ENCODE measurements at places on chromosomes 7 and 10.
A peak's percentile ranks its signal among the peaks of the same experiment; 100 is the strongest.

GRCh38 chr7:81419731-81420130 is 350.1 kb downstream of the HGF start:
- no peak for DNase-seq

- no peak for DNase-seq
Observed at GRCh38 chr10:116472891-116473290, 45.2 kb downstream of the PNLIPRP3 start.

DNA sequence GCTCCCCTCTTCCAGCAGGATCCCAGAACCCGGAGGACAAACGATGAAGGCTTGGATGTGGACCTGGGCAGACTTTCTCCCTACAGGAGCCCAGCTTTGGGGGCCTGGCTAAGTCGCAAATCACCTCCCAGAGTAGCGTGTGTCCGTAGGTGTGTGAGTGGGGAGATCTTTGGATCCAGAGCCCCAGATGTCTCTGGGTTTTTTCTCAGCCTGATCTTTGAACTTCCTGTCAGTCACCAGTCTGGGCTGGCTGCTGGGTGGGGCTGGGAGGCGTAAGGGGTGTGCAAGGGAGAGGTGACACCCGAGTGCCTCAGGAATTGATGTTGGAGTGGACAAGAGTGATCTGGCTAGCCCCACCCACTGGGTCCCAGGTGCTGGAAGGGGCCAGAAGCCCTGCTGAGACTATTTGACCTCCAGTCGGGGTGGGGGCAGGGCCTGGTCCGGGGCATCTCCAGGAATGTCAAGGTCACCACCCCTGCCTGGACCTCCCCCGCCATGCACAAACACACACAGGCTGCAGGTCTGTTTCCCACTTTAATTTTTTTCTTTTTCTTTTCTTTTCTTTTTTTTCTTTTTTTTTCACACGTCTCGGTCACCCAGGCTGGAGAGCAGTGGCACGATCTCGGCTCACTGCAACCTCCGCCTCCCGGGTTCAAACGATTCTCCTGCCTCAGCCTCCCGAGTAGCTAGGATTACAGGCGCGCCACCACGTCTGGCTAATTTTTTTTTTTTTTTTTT is at the start of gene MOGAT3:
Gene MOGAT3, minus strand, starts transcription at position 175 of the 738 bp plus-strand sequence. CDS start 182 bp downstream, outside the sequence.
- DNase-seq: no peak

DNA sequence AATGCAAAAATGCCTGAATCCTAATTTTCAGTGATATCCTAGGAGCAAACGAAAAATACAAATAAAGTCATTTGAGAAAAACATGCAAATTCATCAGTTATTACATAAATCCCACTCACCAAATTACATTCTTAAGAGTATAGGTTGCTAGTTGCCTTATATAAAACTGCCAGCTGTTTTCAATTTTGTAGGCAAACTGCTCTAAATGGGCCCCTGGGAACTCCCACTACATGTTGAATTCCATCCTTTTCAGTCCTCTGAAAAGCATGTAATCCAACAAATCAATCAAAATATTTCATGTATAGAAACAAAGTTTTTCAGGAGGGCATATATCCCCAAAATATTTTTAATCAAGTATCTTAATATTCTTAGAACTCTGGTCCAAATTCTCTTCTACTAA is 2.1 kb upstream of the JMJD1C start:
- DNase-seq: no peak

- DNase-seq: no peak
Observed at GRCh38 chr10:122249991-122250750, 20.9 kb upstream of the BTBD16 start.

DNA sequence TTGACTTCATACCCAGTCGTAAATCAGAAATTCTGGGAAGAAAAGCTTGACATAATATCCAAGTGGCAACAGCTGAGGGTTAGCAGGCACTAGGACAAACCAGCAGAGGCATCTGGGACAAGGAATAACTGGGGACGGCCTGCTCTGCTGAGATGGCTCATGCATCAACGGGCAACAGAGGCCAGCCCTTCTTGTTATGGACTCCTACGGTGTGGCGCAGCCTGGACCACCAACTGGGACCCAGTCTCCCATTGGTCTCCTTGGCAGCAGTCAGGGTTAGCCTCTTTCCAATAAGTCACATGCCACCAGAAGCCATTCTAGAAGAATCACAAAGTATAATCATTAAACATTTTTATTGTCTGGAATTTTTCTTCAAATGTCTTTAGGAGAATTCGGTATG is 15.0 kb downstream of the FGFR2 start:
- no peak for DNase-seq

- no peak for DNase-seq
Observed at GRCh38 chr10:132233501-132234085, 46.8 kb downstream of the DPYSL4 start.

- DNase-seq: no peak
Observed at GRCh38 chr10:3773460-3774017, 11.5 kb downstream of the KLF6 start.

GRCh38 chr7:55387062-55387965 is 22.2 kb downstream of the LANCL2 start:
- no peak for DNase-seq

- DNase-seq: no peak
Observed at GRCh38 chr10:80471001-80471400, 16.9 kb downstream of the TSPAN14 start.

DNA sequence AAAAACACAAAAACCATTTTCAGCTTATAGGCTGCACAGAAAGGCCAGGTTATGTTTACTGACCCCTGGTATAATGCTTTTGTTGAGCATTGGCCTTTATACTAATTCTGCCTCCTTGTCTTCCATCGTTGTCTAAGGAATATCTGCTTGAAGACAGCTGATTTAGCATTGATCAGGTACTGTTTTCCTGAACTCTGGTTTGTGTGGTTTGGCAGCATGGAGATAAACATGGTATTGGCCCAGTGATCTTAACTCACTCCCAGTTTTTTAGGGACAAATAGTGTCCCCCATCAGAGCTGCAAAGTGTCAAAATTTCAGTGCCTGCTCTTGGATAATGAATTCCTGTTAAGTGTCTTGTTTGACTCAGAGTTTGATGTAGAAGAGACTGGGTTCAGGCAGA is 100.8 kb downstream of the SND1 start:
- no peak for DNase-seq

DNA sequence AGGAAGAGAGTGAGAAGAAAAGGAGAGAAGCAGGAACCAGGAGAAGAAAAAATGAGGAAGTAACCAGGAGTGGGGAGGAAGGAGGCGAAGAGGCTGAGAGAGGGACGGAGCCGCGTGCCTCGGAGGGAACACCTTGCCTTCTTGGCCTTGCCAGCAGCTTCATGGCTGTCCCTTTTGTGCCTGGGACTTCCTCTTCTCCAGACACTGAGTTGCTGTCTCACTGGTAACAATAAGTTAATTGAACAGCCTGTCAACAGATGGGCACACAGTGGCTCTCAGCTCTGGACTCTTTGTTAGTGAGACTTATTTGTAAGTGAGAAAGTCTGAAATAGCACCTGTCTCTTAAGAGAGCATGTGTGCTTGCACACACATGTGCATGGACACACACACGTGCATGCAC is 83.2 kb downstream of the GATA3 start:
- DNase-seq: no peak

GRCh38 chr10:44878706-44879530 is 32.2 kb upstream of the TMEM72 start:
- DNase-seq: peak; percentile 75

- DNase-seq: no peak
Observed at GRCh38 chr10:794382-794956, 105.0 kb upstream of the DIP2C start.

GRCh38 chr7:149713061-149713730 is 60.2 kb downstream of the ZNF467 start:
- no peak for DNase-seq

DNA sequence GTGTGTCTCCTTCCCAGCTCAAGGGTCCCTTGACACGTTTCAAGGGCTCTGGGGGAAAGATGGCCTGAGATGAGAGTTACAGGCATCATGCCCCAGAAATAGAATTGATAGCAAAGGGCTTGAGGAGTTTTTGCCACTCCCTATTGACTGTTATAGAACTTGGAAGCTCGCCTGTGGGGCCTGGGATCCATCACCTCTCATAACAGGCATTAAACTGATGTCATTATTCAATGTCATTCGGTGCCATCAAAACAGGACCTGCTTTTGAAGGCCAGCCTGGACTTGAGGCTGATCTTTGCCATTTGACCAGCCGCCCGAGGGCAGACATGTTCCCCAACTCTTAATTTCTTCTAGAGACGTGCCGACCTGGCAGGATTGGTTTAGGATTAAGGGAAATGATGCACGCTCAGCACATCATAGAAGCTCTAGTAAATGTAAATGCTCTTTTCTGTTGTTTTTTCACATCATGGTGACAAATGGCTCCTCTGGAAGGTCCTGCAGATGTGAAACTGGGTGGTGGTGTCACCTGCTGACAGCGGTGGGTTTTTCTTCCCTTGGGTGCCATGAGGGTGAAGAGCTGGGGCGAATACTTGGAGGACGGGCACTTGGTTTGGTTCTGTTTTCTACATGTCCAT is 16.7 kb upstream of the KLF6 start:
- no peak for DNase-seq

DNA sequence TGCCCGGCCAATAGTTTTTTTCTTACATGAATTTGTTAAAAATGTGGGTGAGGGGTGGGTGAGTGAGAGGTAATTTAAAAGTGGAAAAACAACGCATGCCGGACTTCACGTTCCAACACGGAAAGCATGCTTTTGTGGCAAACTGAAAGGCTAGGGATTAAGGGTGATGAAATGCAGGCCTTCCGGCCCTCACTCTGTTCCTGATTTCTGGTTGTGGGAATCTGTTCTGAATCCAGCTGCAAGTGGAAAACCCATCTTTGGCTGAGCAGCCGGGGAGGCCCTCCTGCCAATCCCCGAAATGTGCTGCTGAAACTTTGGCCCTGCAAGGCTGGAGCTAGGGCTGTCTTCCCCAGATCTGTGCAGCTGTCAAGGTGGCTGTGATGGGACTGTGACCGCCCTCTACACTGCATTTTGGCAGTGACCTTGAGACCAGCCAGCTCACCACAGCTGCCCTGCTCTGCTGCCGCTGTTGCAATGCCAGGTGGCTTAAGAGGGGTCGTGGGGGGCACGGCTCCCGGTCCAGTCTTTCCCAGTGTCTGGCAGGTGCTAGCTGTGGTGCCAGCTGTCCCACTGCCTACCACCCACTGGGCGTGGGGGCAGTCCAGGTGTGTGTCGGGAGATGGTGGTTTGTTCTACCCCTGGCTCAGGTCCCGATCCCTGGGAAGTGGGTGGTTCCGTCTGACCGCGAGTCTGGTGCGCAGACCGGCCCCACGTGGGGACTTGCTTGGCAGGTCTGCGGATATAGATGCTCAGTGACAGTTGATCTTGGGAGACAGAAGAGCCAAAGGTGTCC is 39.0 kb downstream of the TET1 start:
- no peak for DNase-seq

GRCh38 chr7:80883154-80884025 is 35.5 kb downstream of the SEMA3C start:
- DNase-seq: no peak

DNA sequence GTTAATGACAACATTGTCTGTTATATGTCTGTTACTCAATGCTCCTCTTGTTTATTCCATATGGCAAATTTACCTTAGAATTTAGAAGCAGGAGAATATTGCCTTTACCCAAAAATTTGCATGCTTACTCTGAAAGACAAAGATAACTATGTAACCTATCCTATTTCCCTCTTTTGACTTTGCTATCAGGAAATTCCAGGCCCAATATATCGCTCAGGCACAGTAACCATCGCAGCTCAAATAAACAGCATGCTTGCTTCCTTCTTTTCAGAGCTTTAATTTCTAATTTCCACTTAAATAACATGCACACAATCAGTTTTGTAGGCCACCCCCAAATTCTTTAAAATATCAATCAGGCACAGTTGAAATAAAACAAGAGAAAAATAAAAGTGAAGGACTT is 57.8 kb downstream of the EBLN1 start:
- no peak for DNase-seq

DNA sequence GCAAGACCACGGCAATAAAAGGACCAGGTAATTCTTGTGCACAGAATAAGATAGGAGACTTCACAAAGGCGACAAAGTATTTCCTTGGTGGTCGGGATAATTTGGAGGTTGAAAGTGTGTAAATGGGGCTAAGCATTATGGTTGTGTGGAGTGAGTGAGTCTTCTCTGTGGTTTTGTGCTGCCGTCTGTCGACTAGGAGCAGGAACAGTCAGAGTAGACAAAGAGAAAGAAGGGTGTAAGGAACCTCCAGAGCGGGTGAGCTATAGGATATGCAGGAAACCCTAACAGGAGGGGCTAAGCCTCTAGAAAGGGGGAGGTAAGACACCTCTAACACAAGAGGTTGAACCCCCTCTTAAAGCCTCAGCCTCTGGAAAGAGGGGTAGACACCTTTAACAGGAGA is 201.6 kb downstream of the SH2D4B start:
- no peak for DNase-seq

GRCh38 chr10:19832699-19833098 is 16.5 kb downstream of the PLXDC2 start:
- DNase-seq: no peak

- no peak for DNase-seq
Observed at GRCh38 chr7:44944821-44945220, 34.0 kb downstream of the MYO1G start.

DNA sequence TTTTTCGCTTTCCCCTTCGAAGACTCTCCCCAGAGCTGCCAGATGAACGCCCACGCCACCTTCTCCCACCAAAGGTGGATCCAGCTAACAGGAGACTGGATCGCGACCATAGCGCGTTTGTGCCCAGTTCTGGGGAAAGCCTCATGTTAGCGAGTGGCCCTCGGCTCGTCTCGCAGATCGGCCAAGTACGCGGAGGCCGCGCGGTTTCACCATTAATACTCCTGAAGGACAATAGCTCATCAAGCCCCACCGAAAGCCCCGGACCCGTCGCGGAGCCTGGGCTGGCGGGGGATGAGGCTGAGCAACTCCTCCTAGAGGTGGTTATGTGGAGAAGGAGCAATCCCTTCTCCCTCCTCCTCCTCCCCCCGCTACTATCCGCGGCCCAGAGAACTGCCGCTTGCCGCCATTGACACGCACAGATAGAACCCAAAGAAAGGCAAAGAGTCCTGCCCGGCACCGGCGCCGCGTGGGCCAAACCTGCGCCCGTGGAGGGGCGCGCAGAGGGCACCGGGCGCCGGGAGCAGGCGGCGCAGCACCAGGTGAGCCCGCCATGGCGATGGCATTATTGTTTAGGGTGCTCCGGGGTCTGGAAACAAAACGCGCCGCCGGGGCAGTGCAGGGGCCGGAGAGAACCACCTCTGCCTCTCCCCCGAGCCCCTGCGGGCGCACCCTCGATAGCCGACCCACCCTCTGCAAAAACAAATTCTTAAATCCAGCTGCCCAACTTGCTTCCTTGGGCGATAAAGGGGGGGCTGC is at the start of gene MACROH2A2:
Gene MACROH2A2, plus strand, starts transcription at position 385 of the 756 bp plus-strand sequence. CDS start 22,813 bp downstream, outside the sequence.
- DNase-seq: peak; percentile 65

DNA sequence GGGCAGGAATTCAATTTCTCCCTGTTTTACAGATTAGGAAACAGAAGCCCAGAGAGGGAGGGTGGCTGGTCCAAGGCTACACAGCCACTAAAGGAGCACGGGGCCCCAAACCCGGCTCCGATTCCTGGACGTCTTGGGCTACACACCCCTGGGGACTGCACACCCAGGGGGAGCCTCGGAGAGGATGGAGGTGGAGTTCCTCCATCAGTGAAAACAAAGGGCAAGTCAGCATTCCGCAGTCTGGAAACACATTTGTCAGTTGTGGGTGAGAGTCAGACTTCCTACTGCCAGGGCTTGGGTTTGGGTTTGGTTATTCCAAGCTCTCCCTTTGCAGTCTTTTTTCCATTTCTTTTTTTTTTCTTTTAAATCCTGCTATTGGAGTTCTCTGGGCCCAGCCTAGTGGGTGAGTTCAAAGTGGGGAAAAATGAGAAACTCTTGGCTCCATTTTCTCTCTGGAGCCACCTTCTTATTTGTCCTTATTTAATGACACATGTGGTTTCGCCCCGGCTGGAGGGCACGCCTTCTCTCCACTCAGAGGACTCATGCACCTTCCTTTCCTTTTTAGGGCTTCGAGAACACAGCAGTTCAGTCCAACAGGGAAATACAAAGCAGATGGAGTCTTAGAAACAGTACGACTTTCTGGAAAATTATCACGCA is 59.9 kb upstream of the AQP1 start:
- DNase-seq: no peak
